Stomach (tissue), 19 donors: ENCODE measurements at places on chromosomes 3 and 15. TPM values are rescaled to one million over a fixed set of nuclear protein-coding genes. Genes with fewer than 3 reads are reported as not detected.
A peak's percentile ranks its signal among the peaks of the same experiment; 100 is the strongest.

- peak; percentile 13 for DNase-seq
Observed at GRCh38 chr3:52531860-52532516, 1.7 kb downstream of the NT5DC2 start.

DNA sequence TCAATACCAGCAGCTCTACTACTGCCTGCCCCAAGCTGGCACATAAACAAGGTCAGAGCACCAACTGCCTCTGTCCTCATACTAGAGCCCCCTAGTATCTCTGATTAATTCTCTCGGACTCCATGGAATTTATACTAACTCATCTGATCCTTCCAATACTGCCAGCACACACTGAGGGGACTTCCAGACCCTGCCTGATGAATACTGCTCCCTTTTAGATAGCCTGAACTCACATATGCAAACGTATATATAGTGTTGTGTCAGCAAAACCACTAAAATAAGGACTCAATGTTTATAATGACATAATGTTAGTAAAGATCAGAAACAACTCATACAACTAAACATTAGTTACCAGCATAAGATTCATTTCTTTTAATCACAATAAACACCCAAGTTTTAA lies 25.0 kb downstream of the CEP70 start:
- no peak for DNase-seq

DNA sequence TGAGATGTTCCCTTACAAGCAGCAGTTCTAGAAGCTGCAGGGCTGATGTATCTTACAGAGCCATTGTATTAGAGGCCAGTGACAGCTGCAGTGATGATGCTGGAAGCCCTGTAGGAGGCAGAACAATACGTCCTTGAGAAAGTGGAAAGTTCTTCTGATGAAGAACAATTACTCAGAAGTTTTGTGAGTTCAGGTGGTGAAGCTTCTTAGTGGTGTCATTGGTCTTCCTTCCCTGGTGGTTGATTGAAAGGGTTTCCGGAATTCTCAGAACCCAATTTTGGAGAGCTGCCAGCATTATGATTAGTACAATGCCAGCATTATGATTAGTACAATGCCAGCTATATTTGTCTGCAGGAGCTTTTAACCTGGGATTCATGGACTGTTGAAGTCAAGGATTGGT lies 356.4 kb downstream of the MFSD1 start:
- DNase-seq, result no peak

GRCh38 chr3:42191443-42191747 lies 74.6 kb downstream of the CCK start:
- no peak for DNase-seq

GRCh38 chr3:48685293-48685602 lies 467 bp downstream of the NCKIPSD start:
- no peak for DNase-seq

GRCh38 chr3:5078151-5078550 lies 43.9 kb upstream of the ARL8B start:
- DNase-seq, result no peak

DNA sequence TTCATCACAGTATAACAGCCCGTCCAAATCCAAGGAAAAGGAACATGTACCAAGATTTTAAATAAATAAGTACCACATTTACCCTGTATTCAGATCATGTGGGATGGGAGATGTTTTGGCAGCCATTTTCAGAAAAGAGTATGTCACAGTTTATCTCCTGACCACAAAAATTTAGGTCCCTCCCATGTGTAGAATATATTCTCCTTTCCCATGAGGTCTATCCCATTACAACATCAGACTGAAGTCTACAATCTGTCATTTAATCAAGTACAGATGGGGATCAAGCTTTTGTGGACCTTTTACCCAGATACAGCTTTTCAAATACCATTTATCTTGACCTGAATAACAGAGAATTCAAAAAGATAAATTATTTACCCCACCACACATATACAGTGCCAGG lies 444.5 kb downstream of the PLOD2 start:
- no peak for DNase-seq

THBS1 gene
- 842 TPM for total RNA-seq

ZKSCAN7 gene
- total RNA-seq, result not detected
